Upper lobe of left lung (tissue), 6 donors: ENCODE measurements at places on chromosomes 3 and 15. TPM values are rescaled to one million over a fixed set of nuclear protein-coding genes. Genes with fewer than 3 reads are reported as not detected.

GRCh38 chr15:72420576-72420975 lies 22.5 kb downstream of the TMEM202 start:
- no peaks in the 10 kb centered on the region for H3K36me3 ChIP-seq
- H3K27ac ChIP-seq = no peak overlapping the region
- H3K27me3 ChIP-seq = no peaks in the 10 kb centered on the region
- H3K4me3 ChIP-seq = no peak overlapping the region

GRCh38 chr3:192399767-192400166 lies 327.6 kb downstream of the FGF12 start:
- H3K4me1 ChIP-seq = no peaks in the 10 kb centered on the region
- no peak for DNase-seq
- H3K27ac ChIP-seq = no peak overlapping the region
- no peaks in the 10 kb centered on the region for H3K27me3 ChIP-seq

DNA sequence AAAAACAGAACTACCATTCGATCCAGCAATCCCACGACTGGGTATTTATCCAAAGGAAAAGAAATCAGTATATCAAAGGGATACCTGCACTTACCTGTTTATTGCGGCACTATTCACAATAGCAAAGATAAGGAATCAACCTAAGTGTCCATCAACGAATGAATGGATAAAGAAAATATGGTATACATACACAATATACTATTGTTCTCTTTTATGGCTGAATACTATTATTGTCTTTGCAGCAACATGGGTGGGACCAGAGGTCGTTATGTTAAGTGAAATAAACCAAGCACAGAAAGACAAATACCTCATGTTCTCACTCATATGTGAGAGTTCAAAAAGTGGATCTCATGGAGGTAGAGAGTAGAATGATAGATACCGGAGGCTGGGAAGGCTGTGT lies 118.3 kb upstream of the FAM3D start:
- H3K4me1 ChIP-seq = no peaks in the 10 kb centered on the region
- H3K27me3 ChIP-seq = no peaks in the 10 kb centered on the region
- H3K4me3 ChIP-seq = no peak overlapping the region

DNA sequence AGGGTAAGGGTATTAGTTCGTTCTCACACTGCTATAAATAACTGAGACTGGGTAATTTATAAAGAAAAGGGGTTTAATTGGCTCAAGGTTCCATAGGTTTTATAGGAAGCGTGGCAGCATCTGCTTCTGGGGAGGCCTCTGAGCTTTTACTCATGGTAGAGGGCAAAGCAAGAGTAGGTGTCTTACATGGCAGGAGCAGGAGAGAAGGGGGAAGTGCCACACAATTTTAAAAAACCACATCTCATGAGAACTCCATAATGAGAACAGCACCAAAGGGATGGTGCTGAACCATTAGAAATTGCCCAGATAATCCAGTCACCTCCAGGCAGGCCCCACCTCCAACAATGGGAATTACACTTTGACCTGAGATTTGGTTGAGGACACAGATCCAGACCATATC lies 12.2 kb downstream of the RNF111 start:
- H3K27ac ChIP-seq = no peak overlapping the region
- H3K4me3 ChIP-seq = no peak overlapping the region
- DNase-seq = no peak
- no peaks in the 10 kb centered on the region for H3K36me3 ChIP-seq
- no peaks in the 10 kb centered on the region for H3K27me3 ChIP-seq
- peaks cover 7% of the 10 kb centered on the region for H3K4me1 ChIP-seq

DNA sequence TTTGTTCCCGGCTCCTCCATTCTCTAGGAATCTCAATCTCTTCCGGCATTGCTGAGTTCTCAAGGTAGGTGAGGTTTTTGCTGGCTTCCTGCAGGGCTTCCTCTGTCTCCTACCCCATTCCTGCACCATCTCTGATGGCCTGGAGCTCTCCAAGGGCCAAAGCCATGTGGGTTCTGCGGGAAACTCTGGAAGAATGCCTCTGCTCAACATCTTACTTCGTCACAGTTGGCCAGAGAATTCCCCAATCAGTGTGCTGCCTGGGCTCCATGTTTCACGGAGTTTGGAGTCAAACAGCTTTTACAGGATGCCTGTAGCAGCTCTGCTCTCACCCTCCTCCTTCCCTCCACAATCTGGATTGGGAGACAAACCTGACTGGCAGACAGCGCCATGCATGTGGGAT lies 253.9 kb upstream of the HES1 start:
- DNase-seq = no peak
- H3K36me3 ChIP-seq = no peaks in the 10 kb centered on the region
- no peak overlapping the region for H3K4me3 ChIP-seq
- H3K27me3 ChIP-seq = no peaks in the 10 kb centered on the region
- H3K27ac ChIP-seq = no peak overlapping the region

CELSR3 gene
- 1.3 TPM for total RNA-seq

DNA sequence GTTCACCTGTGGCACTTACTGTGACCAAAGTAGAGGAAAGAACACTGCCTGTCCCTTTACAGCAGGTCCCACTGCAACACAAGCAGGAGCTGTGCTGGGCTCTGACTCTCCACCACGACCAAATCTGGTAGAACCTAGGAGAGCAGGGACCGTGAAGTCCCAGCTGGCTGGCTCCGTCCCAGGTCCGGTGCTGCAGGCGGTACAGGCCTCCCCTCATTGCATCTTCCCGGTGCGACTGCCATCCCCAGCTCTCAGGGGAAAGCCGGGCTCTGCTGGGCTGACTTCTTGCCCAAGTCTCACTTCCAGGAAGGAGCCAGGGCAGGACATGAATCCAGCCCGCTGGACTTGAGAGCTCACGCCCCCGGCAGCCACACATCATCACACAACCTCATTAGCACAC lies 33.8 kb downstream of the RGMA start:
- no peaks in the 10 kb centered on the region for H3K27me3 ChIP-seq
- H3K27ac ChIP-seq = no peak overlapping the region
- DNase-seq = peak; percentile 58
- no peak overlapping the region for H3K4me3 ChIP-seq
- peaks cover 3% of the 10 kb centered on the region for H3K4me1 ChIP-seq

DNA sequence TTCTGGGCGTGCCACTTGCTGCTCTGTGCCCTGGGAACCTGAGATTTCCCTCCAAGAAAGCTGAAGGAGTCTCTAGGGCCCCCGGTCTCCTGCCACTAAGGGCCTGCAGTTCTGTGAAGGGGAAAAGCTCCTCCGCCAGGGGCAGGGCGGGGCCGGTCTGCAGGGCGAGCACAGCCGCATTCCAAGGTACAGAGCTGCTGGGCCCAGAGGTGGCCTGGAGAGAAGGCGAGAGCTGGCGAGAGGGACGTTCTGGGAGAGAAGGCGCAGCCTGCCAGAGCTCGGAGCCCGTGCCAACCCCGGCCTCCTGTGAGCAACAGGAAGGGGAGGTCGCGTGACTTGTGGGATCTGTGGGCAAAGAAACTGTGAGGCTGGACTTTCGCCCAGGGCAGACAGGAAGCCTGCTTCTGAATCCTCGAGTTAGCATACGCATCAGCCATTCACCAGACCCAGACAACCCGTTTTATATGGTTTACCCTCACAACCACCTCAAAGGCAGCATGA lies 500.4 kb downstream of the SHQ1 start:
- H3K4me1 ChIP-seq = peaks cover 34% of the 10 kb centered on the region
- peak overlapping the region; percentile 2 for H3K4me3 ChIP-seq
- no peaks in the 10 kb centered on the region for H3K27me3 ChIP-seq
- peak; percentile 89 for DNase-seq
